ENCODE measurements at places on chromosomes 11 and 22.
A peak's percentile ranks its signal among the peaks of the same experiment; 100 is the strongest.

- DNase-seq: no peak
Measured at GRCh38 chr11:78921509-78921908, 346.8 kb upstream of the NARS2 start.

- no peak for DNase-seq
Measured at GRCh38 chr11:46381819-46382645, 563 bp downstream of the MDK start.

- DNase-seq: no peak
Measured at GRCh38 chr11:74735365-74735928, 4.2 kb upstream of the CHRDL2 start.

DNA sequence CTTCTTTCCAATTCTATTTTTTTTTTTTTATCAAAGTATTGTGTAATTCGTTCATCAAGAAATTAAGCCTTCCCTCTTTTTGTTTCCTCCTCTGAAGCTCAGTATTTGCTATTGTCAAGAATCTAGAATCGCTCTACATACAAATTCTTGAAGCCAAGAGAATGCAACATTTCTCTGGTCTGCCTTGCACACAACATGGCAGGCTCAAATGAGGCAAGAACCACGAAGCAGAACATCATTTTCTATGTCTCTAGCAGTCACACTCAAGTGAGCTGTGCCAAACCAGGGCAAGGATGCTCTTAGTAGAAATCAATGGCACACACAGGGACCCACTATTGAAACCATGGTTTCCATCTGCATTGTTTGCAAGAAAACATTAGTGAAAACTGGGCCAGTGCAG lies 46.7 kb upstream of the SLC1A2 start:
- no peak for DNase-seq

DNA sequence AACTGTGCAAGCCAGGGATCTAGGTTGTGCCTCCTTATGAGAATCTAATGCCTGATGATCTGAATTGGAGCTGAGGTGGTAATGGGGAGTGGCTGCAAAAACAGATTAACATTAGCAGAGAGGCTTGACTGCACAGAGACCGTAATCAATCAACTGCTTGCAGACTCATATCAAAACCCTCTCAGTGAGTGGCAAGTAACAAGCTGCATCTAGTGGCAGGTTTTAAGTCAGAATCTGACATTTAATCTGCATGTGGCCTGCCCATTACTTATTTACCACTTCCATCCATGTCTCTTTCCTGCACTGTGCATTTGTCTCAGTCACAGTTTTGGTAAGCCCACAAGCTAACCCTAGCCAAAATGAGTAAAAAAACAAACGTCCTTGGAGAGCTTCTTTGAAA lies 11.2 kb downstream of the C11orf58 start:
- no peak for DNase-seq

DNA sequence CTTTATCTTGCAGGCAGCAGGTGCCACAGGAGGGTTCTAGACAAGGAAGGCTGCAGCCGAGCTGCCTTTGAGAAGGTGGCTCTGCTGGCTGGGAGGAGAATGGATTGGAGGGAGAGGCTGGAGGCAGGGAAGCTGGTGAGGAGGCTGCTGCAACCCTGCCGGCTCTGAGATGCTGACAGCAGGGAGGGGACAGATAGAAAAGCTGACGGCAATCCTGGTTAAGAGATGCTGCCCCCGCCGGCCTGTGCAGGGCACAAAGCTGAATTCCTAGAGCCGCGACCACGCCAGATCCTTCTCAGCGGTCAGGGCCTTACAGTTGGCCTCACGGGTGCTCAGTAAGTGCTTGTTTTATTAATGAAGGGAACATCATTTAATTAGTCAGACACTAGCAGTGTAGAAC lies 105.4 kb downstream of the CACNA1I start:
- no peak for DNase-seq

- peak; percentile 6 for DNase-seq
Measured at GRCh38 chr11:117923275-117923674, 5.9 kb downstream of the TMPRSS13 start.

- DNase-seq: no peak
Measured at GRCh38 chr11:48109046-48109666, 107.5 kb upstream of the OR4B1 start.

DNA sequence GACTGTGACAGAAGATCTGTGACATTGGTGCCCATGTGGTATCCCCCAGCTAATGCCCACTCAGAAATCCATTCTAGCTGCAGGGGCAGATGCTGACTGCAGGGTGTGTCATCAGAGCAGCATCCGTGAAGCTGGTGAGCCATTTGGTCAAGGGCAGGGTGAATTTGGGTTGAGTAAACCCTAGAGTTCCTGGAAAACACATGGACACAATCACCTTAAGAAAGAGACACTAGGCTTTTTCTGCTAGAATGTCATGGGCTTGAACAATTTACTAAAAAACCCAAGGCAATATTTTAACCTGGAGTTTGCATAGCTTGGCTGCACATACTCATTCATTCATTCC lies 100.0 kb downstream of the ADAMTS15 start:
- DNase-seq: no peak

GRCh38 chr11:45659031-45659817 lies 6.2 kb downstream of the CHST1 start:
- no peak for DNase-seq

- no peak for DNase-seq
Measured at GRCh38 chr11:35111161-35112055, 27.6 kb upstream of the CD44 start.

- DNase-seq: no peak
Measured at GRCh38 chr11:129192150-129192549, at the start of gene ARHGAP32. ARHGAP32 (minus strand) TSS chr11:129192325; CDS start chr11:129192198, 127 bp downstream.

DNA sequence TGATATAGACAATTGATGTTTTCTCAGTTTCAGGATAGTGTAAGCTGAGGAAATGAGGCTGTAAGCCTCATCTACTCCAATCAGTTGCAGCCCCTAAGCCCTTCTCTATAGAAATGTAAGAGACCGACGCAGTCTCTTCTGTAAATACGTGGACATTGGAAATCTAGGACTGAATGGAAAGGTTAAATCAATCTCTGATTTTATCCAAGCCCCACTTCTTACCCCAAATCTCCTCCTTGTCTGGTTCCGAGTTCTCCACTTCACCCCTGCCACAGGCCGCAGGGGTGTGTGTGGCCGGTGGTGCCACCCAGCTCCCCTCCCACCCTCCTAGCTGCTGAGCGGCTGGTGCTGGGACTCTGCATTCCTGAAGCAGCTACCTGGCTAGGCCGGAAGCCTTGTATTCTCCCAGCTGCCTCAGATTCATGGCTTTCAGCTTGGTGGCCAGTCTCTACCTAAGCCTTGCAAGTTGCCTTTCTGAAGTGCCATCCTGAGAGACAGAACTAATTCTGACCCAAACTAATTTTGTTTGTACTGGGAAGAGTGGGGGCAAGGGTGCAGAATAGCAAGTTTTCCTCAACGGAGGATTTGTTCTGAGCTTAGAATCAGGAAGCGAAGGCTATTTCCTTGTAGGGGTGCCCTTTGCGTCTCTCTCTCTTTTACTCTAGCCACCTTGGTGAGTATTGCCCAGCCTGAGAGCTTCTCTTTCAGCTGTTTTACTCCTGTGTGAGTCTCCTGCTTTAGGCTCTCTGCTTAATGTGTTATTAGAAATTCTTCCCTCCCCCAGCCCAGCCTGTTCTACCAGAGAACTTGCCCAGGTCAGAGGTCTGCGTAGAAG lies 749 bp downstream of the VWA5A start:
- no peak for DNase-seq

DNA sequence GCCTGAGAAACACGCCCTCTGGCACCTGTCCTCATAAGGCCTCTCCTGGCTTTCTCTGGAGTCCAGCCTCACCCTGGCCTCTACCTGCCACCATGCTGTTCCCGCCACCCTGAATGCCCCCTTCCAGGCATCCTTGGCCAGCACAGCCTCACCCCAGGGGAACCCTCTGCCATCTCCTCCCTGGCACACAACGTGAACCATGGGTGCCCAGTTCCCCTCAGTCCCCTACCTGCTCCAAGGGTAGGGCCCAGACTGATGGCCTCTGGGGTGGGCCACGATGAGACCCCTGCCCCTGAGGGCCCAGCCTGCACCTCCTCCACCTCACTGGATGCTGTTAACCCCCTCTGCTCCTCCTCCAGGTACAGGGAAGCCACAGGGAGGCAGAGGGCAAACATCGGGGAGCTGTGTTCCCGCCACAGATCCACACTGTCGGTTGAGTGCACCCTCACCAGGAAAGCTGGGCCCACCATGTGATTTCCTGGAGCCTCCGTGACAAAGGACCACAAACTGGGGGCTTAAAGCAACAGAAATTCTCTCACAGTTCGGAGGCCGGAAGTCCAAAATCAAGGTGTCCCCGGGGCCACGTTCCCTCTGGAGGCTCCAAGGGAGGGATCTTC lies 169.6 kb downstream of the BRD1 start:
- no peak for DNase-seq

- no peak for DNase-seq
Measured at GRCh38 chr11:101128571-101129202, 926 bp downstream of the PGR start.

- peak; percentile 32 for DNase-seq
Measured at GRCh38 chr22:49077586-49077985, 750.1 kb downstream of the BRD1 start.

- DNase-seq: no peak
Measured at GRCh38 chr11:86287468-86287796, 14.6 kb upstream of the HIKESHI start.

Data from dorsolateral prefrontal cortex (tissue), 122 donors.